ENCODE measurements at places on chromosomes 6 and 20.
A peak's percentile ranks its signal among the peaks of the same experiment; 100 is the strongest.

GRCh38 chr6:9467741-9468140, 947.1 kb downstream of the TFAP2A start:
- no peak for DNase-seq

GRCh38 chr6:89098461-89098860, 17.9 kb downstream of the PNRC1 start:
- DNase-seq = no peak

DNA sequence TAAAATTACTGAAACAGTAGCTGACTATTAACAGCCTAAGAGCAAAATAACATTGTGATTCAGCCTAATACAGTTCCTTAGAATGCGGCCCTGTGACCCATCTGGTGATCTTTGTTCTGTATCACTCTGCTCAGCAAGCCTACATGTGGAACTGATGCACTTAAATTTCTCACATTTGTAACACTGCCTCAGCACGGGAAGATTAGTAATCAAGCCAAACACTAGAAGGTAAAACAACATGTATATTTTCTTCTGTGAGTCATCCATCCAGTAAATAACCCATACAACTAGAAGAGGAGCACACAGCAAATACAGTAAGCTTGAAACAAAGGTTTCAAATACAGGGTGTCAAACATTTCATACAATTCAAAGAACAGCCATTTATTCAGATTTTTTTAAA, 189.7 kb upstream of the NOX3 start:
- DNase-seq = no peak

DNA sequence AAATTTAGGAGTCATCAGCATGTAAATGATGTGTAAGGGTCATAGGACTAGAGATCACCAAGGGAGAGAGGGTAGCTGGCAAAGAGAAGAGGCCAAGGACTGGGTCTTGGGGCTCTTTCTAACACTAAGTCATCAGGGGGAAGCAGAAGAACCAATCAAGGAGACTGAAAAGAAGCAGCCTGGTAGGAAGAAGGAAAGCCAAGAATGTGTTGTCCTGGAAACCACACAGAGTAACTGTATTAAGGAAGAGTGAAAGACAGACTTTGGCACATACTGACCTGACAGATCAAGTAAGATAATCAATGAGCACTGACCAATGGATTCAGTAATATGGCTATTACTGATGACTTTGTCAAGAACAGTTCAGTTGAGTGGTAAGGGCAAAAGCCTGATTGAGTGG, 42.3 kb upstream of the LAMA4 start:
- DNase-seq = no peak

GRCh38 chr6:156719395-156719719, 57.8 kb upstream of the ARID1B start:
- no peak for DNase-seq

DNA sequence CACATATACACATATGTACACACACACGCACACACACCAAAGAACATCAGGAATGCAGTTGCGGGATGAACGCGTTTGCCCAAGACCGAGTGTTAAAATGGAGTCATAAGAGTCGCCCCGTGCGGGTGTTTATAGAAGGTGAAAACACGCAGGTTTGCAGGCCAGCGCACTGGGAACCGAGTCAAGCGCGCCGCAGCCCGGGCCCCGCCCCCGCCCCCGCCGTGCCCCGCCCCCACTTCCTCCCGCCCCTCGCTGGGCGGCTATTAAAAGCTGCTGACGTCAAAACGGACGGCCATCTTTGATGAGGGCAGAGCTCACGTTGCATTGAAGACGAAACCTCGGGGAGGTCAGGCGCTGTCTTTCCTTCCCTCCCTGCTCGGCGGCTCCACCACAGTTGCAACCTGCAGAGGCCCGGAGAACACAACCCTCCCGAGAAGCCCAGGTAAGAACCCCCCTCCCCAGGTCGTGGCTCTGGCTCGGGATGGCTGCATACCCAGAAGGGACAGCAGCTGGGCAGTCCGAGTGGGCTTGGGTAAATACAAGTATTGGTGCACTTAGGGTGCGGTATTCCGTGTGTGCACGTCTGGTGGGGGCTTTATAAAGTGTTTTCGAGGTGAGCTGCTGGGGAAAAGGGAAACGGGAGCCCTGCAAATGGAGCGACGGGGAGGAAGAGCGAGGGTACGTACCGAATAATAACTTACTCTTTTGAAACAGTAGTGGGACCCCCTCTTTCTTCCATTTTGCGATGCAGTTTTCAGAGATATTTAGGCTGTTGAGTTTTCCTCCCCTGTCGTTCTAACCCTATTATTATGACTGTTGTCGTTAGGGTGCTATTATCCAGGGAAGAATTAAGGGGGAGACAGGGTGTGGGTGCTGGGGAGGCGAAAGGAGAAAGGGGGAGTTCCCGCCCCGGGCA, at the start of gene SNAP25:
Gene SNAP25, plus strand, starts transcription at position 295 of the 916 bp plus-strand sequence. CDS start 56,662 bp downstream, outside the sequence.
- peak; percentile 95 for DNase-seq
